NB4 (cell line): ENCODE measurements at places on chromosomes 7 and 10.
A peak's percentile ranks its signal among the peaks of the same experiment; 100 is the strongest.

- no peak for DNase-seq
Measured at GRCh38 chr10:78599122-78599853, 469.5 kb upstream of the ZMIZ1 start.

- peak; percentile 53 for DNase-seq
Measured at GRCh38 chr10:14822879-14823755, 14.7 kb downstream of the CDNF start.

- peak; percentile 73 for DNase-seq
Measured at GRCh38 chr7:106367018-106367420, 82.2 kb upstream of the NAMPT start.

- DNase-seq = no peak
Measured at GRCh38 chr7:29167721-29168120, 21.4 kb upstream of the CPVL start.

DNA sequence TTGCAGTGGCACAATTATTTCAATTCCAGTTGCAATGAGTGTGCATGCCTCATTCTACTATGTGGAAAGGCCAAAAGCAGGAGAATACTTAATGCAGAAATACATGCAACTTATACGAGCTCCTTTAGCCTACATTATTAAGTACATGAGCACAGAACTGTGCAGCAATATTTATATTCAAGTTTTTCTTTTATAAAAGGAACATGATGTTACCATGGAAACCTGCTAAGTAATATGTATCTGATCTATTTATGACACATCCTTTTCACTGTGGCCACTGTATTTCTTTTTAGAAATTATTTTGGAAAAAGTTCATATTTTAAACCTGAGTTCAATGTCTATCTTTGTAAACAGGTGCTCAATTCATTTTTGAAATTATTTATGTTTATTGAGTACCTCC, 88.9 kb downstream of the ELAPOR2 start:
- no peak for DNase-seq

- DNase-seq = no peak
Measured at GRCh38 chr7:35446091-35446490, 192.2 kb upstream of the TBX20 start.

- DNase-seq = peak; percentile 65
Measured at GRCh38 chr7:77685233-77685632, 11.0 kb upstream of the RSBN1L start.

DNA sequence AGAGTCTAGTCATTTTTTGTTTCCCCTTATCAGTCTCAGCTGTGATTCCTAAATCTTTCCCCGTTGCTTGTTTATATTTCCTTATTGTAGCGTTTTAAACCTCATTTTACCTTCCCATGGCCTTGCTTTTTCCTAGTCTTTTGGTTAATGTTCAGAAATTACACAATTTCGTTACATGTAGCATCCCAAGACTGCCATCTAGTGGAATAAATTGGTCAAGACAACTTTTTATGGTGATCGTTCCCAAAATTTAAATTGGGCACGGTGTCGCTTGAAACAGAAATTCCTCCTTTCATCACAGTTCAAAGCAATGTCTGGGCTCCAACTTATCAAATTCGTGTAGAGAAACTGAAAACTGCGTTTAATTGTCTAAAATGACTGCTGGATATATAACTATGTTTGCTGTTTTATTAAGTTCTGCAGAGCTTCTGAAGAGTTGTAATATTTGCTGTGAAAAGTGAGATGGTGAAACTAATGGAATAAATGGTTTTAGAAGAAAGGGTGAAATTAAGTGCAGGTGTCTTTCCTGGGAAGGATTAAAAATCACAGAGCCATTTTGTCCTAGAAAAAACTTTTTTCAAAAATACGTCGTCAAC, 370.2 kb downstream of the PHF14 start:
- peak; percentile 62 for DNase-seq

GRCh38 chr10:132765435-132765834, 20.5 kb downstream of the NKX6-2 start:
- no peak for DNase-seq

DNA sequence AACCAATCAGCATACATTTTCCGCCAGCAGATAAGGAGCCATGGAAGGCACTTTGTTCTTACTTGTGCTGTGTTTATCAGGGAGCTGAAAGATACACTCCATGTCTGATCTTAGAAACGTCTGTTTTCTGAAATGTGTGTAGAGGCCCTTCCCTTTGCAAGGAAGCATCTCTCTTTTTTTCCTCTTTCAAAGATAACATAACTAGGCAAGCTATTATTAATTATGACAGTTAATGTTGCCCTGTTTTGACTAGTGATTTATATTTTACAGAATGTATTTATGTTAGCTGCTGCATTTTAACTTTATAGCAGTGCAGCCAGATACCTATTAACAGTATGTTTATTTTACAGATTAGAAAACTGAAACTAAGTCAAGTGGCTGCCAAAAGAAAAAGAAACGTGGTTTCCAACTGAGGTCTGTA, 683.2 kb upstream of the IGFBP3 start:
- no peak for DNase-seq

GRCh38 chr7:91634485-91635177, 245.9 kb downstream of the MTERF1 start:
- DNase-seq = no peak

DNA sequence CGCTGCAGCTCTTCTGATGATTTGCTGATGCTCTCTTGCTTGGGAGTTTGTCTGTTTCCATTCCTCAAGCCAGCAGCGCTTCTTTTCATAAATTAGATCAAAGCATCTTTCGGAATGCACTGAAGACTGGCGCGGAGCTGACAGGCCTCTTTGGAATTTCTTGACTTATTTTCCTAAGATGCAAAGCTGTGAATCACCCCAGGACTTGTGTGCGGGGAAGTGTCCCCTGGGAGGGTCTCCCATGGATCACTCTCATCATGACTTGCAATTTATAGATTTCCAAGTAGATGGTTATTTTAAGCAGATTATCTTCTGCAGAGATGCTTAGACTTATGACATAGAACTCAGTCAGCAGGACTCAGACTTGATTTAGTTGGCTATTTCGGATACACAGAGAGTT, 467.2 kb downstream of the TCERG1L start:
- no peak for DNase-seq

DNA sequence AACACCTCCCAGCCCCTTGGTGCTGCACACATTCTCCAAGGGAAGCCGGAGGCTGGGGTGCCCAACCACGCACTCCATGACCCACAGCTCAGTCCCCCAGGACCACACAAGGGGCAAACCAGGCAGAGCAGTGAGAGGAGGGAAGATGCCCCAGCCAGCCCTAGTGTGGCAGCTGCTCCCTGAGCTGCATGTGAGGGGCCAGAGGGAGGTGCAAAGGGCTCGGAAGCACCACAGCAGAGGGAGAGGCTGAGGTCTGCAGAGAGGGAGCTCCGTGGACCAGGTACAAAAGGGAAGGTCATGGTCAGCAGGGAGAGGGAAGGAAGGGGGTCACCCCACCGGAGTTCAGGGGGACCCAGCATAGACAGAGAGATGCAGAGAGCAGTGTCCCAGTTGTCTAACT, 1.5 kb upstream of the CALML5 start:
- no peak for DNase-seq

GRCh38 chr7:32047075-32047474, 23.1 kb downstream of the PDE1C start:
- no peak for DNase-seq

GRCh38 chr10:69503896-69504265, 52.6 kb downstream of the TSPAN15 start:
- DNase-seq = no peak

GRCh38 chr10:43594944-43595589, 11.2 kb upstream of the ZNF485 start:
- DNase-seq = no peak

DNA sequence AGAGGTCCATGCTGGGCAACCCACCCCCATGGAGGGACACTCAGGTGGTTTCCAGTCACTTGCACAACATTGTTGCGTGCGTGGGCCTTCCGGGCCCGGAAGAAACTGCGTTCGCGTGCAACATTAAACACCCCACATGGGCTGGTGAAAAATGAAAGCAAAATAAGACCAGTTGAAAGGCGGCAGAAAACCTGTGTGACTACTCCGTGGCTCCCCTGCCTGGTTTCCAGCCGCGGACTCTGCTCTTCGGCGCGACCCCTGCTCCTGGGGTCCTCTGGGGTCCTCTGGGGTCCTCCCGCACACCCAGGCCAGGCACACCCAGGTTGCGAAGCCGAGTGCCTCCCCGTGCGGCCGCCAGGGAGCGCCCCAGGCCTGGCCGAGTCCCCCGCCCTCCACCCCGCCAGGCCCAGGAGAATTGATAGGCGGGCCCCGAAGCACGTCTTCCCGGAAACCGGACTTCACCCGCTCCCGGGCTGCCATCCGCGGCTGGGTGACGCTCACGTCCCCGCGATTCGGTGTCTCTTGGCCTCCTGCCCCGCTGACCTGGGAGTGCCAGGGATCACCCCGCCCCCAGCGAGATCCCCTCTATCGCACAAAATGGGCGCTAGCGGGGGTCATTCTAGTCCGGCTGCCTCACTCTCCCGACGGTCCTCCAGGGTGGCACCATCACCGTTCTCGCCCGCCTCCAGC, 1.9 kb upstream of the SH2D4B start:
- peak; percentile 91 for DNase-seq

- no peak for DNase-seq
Measured at GRCh38 chr7:30040938-30041337, 12.7 kb downstream of the PLEKHA8 start.

GRCh38 chr10:118918116-118918515, 111.4 kb upstream of the NANOS1 start:
- no peak for DNase-seq

GRCh38 chr7:117941138-117941810, 68.0 kb upstream of the CTTNBP2 start:
- no peak for DNase-seq

GRCh38 chr7:78253850-78254725, 455.5 kb downstream of the PHTF2 start:
- DNase-seq = no peak

- DNase-seq = no peak
Measured at GRCh38 chr7:135390829-135391228, 119.1 kb downstream of the CNOT4 start.

- no peak for DNase-seq
Measured at GRCh38 chr7:138349841-138350700, 110.0 kb upstream of the TRIM24 start.

GRCh38 chr10:104643303-104643663, 2.2 kb downstream of the SORCS3 start:
- DNase-seq = no peak

- peak; percentile 74 for DNase-seq
Measured at GRCh38 chr10:94299417-94299816, 63.3 kb downstream of the NOC3L start.

- no peak for DNase-seq
Measured at GRCh38 chr7:112866424-112866823, 76.2 kb upstream of the TMEM168 start.

GRCh38 chr10:98316661-98317060, 48.7 kb upstream of the LOXL4 start:
- DNase-seq = peak; percentile 51

- no peak for DNase-seq
Measured at GRCh38 chr7:127437241-127437640, 44.7 kb upstream of the ZNF800 start.

DNA sequence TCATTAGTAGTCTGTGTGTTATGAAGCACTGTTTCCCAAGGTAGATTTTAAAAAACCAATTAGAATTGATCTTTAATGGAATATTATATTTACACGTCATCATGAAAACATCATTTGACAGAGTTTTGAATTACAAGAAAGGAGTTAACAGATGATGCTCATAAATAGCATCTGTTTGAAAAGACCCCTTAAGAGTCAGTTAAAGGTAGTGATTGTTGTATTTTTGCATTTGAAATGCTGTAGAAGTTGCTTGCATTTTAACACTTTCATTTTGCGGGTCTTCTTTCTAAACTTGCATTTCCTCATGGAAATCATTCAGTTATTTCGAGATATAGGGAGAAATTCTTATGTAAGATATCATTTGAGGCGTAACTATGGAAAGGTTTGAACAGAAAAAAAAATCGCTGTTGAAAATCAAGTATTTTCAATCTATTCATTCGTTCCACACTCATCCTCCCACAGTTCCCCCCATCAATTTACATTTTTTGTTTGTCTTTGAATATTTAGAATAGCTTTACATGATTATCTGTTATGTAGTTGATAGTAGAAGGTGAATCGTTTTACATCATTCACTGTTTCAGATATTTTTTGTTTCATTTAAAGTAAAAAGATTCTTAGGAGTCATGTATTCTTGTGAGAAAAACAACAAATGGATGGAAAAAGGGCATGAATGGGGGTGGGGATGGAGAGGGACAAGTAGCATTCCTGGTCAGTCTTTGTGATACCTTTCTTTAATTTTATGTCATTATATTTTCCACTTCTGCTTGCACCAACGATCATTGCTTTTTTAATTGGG, 3.0 kb upstream of the SKIDA1 start:
- DNase-seq = no peak

DNA sequence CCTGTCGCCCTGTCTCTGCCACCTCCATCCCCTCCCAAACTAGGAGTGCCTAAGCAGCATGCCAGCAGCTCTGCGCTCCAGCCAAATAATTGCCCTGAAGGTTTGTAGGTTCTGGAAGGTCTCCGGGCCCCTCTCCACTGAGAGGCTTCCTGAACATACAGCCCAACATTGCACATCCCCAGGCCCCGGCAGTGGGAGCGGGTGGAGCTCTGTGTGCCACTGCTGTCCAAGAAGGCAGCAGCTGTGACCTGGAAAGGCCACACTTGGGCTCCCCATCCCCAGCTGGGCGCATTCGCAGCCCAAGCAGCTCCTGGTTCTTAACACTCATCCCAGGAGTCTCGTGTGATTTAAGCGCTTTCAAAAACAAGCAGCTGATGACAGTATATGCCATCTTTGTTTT, 95.7 kb downstream of the COL13A1 start:
- no peak for DNase-seq

GRCh38 chr7:26155531-26156375, 3.8 kb downstream of the NFE2L3 start:
- peak; percentile 58 for DNase-seq

DNA sequence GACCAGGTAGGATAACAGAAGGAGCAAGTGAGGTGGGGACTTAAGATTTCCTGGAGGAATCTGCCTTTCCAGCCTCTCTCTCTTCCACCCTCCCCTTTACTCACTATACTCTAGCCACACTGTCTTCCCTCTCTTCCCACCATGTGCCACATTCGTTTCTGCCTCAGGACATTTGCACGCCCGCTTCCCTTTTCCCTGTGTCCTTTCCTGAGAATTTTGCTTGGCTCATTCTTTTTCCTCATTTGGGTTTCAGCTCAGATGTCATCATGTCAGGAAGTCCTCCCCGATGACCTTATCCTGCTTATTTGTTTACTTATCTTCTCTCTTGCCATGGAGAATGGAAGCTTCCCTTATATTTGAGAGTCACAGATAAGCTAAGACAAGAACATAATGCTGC, 363.8 kb downstream of the PRPF18 start:
- no peak for DNase-seq

DNA sequence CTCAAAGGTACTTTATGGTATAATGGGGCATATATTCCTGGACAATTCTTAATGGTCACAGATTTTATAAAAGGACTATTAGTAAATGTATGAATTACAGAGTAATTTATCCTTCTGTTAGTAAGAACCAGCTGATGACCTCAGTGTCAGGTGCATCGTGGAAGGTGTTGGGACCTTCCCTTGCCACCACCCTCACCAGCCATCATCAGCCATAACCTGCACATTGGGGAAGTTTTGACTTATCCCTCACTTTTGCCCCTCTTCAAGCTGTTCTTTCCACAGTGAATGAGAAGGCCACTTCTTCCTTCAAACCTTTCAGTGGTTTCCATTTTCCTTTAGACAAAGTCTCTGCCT, 52.2 kb downstream of the FIGNL1 start:
- DNase-seq = no peak
